Stimulated activated CD8-positive, alpha-beta memory T cell treated with anti-CD3 and anti-CD28 coated beads, Interleukin-15, amount 100 ng/mL, for 1 hour (primary cell): ENCODE measurements at places on chromosomes 16 and 17.
A peak's percentile ranks its signal among the peaks of the same experiment; 100 is the strongest.

GRCh38 chr16:2690852-2691251 lies 8.5 kb downstream of the KCTD5 start:
- no peak for DNase-seq

DNA sequence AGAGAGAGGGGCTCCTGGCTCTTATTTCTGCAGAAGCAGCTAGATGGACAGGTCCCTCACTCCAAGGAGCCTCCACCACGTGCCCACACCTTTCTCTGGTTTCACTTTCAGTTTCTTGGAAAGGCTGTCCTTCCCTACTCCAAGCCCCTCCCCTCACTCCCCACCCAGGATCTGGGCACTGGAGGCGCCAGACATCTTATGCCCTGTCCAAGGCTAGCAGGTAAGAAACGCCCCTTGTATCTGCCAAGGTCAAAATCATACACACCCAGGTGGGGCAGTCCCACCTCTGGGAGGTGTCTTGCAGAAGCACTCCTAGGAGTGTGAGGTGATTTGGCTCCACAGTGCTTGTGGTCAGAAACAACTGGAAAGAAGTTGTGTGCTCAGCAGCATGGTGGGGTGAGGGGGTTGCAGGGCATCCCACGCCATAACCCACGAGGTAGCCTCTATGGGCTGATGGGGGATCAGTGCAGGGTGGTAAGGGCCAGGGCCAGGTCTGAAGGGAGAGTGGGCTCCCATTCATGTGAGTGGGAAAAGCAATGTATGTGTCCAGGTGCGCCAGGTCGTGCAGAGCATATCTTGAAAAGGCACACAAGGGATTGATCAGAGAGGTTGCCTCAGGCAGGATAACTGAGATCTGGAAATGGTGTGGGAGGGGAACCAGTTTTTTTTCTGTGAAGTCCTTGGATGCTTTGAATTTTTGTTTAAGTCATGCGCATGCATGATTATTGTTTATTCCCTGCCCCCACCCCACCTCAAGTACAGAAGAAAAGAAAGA lies 31.8 kb upstream of the PRM1 start:
- no peak for DNase-seq

DNA sequence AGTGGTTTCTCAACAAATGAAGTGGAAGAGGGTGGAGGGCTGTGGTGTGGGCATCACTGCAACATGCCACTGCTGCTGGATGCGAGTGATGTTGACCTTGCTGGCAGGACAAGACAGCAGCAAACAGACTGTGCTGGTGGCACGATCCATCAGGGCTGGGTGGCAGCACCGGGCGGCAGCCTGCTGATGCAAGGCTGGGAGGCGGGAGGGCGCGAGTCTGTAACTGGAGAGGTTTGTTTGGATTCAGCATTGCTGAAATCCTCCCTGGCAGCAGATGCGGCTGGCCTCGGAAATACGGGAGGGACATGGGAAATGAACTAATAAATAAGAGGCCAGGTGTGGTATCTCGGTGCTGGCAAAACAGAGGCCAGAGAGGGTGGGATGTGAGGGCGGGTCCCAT lies 224.2 kb downstream of the ENGASE start:
- no peak for DNase-seq

- DNase-seq, result no peak
Measured at GRCh38 chr17:74217037-74217730, 3.8 kb downstream of the TTYH2 start.

GRCh38 chr16:11093572-11094074 lies 149.3 kb downstream of the CLEC16A start:
- no peak for DNase-seq

- no peak for DNase-seq
Measured at GRCh38 chr17:44197980-44198720, 1.5 kb downstream of the ATXN7L3 start.

GRCh38 chr17:12603566-12603965 lies 62.1 kb upstream of the MYOCD start:
- no peak for DNase-seq

- DNase-seq, result no peak
Measured at GRCh38 chr16:55981557-55981956, 106.4 kb upstream of the CES5A start.

DNA sequence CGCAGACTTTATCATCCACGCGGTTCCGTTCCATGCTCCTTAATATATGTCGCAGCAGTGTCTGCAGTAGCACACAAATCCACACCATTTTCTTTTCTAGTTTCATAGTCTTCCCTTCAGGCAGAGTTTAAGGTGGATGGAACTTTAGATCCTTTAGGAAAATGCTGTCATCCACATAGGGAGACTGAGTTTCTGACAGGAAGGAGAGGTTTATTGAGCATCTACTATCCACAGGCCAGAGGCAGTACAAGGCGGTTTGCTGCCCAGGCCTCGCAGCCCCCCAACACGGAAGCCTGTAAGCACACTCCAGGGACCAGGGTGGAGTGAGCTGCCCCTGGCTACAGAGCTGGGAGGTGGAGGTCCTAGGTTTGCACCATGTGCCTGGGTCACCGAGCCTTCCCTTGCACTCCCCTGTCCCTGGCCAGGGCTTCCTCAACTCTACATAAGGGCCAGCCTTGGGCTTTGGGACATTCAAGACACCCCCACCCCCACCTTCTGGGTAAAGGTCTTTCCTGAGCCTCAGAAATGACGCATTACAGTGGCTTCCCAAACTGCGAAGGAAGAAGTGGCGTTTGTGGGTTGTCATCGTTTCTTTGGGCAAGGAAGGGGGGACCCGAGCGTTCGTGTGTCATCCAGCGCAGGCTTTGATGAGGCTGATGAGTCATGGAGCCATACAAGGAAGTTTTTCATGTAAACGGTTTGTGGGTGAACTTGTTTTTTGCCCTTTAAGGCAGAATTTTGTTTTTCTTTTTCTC lies 146.5 kb upstream of the PLCG2 start:
- DNase-seq, result peak; percentile 54

DNA sequence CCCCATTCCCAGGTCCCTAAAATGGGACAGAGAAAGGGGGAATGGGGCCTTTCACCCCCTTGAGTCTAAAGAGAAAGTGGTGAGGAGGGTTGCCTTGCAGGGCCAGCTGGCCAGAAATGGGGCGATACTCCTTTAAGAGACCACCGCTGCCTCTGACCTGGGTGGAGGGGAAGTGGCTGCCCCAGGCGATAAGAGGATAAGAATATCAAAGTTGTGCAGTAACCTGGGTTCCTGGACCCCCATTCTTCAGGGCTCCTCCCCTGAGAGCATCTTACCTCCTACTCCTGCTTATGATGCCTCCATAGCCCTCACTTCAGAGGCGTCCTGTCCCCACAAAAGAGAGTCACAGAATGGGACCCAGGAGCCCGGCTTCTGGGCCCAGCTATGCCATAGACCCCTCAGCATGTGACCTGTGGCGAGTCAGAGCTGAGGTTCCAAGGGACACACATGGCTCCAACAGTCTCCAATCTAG lies 5.2 kb upstream of the TSPOAP1 start:
- no peak for DNase-seq

DNA sequence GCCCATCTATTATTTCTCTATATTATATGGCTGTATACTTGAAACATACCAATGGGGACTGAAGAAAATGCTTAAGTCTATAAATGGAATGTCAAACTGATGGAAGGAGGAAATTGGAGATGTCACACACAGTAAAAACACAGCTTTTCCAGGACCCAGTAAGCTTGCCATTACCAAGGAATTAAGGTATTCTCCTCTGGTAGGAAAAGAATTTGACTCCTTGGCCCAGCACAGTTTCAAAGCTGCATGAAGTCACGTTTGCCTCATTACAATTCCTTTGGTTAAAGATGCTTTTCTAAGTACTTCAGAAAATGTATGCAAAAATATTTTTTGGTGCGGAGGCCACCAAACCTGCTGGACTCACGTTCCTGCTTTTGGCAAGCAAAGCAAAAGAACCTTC lies 48.5 kb downstream of the CDH13 start:
- DNase-seq, result no peak

GRCh38 chr17:19378416-19379360 lies at the start of gene MAPK7:
TSS of gene MAPK7 (plus strand) at chr17:19378498. CDS start at chr17:19378901, 403 bp downstream.
- no peak for DNase-seq

DNA sequence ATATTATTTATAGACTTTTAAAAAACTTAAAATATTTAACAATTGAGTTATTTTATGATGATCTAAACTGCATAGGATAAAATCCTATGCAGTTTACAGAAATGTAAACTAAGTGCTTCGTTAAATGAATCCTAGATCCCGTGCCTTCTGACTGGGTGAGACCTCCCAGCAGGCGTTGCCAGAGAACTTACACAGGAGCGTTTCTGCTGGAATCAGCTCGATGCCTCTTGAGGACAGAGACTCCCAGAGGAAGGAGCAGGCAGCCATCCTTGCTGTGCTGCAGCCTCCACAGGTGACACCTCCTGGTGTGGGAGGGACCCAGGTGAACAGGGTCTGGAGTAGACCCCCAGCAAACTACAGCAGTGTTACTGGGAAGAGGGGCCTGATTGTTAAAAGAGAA lies 160.4 kb downstream of the WWOX start:
- DNase-seq, result no peak

GRCh38 chr16:67425061-67425460 lies 5.9 kb upstream of the HSD11B2 start:
- DNase-seq, result no peak

GRCh38 chr17:61568219-61569072 lies 22.6 kb downstream of the NACA2 start:
- DNase-seq, result no peak
